ENCODE measurements at places on chromosomes 6 and 20.
A peak's percentile ranks its signal among the peaks of the same experiment; 100 is the strongest.

GRCh38 chr6:119609865-119610264 is 260.3 kb upstream of the MAN1A1 start:
- no peak for DNase-seq

GRCh38 chr20:59412875-59413284 is 112.5 kb downstream of the EDN3 start:
- DNase-seq = no peak

DNA sequence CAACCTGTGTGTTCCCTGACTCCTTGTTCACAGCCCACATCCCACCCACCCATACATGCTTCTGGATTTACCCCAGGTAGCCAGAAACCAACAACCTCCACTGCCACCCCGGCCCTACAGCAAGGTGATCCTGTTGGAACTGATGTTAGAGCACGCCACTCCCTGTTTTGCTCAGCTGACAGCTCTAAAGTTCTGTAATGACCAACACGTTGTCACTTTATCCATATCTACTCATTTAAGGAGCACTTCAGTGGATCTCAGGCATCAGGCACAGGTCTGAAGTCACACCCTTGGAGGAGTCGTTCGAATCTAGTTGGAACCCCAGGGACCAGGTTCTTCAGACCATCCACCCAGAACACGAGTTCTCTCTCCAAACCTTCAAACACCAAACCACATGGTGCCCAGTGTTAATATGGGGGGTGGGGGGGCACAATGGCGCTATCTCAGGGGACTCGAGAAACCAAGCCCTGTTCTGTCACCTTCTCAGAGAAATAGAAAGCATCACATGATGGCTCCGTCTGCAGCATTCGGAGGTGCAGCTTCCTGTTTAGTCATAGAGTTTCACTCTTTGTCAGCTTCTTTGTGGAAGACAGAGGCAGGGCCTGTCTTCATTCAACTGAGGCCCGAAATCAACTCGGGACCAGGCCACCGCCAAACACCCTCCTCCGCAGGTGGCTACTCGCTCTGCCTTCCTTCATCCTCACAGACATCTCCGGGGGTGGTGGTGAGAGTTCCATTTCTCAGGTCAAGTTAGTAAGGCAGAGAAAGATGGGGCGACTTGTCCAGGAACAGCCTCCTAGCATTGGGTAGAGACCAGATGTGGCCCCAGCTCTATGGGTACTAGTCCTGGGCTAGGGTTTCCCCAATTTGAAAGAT is 142.2 kb downstream of the NFATC2 start:
- no peak for DNase-seq

- DNase-seq = no peak
Observed at GRCh38 chr6:9467741-9468140, 947.1 kb downstream of the TFAP2A start.

DNA sequence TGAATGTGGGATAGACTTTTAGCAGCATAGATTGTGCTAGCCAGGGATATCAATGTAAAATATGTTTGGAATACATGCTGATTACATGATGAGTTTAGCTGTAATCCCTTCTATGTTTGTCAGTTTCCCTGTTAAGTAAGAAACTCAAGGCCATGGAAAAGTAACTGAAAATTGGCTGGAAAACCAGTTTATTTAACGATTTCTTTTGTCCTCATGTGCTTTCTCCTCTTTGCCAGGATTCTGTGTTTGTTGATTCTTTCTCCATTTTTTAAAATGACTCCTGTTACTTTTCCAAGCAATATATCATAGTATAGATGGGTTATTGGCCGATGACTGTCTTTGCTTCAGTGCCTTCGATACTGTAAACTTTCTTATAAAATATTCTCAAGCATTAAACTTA is 87.5 kb downstream of the SAMD5 start:
- no peak for DNase-seq

DNA sequence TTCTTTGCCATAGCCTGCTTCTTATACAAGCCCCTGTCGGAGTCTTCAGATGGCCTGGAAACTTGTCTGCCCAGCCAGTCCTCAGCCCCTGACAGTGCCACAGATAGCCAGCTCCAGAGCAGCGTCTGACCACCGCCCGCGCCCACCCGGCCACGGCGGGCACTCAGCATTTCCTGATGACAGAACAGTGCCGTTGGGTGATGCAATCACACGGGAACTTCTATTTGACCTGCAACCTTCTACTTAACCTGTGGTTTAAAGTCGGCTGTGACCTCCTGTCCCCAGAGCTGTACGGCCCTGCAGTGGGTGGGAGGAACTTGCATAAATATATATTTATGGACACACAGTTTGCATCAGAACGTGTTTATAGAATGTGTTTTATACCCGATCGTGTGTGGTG is 29.5 kb downstream of the SLCO4A1 start:
- DNase-seq = no peak

DNA sequence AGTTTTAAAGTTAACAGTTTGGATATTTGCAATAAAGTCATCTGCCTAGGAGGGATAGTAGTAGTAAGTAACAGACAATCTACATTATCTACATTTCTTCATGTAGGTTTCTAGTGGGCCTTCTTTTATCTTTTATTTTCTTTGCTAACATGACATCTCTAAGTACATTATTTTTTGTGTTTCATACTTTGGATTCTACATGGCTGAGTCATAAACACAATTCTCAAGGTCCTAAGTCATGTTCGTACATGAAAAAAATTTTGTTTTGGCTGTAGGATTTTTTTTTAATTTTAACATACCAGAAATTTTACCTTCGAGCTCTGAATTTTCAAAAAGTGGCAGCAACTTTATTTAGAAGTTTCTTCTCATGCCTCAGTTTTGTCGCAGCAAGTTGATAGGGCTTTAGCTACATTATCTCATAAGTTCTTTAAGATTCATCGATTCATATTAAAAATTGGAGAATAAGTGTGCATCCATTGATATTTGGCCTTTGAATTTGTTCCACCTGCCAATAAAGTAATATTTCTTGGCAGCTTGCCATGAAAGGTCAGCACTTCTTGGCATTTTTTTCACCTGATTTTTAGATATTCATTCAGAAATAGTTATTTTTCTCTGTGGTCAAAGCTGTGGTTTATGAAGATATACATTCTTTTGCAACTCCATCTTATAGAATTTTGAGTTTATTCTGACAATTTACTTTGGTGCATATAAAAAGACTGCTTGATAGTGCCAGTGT is 146.2 kb downstream of the GRIK2 start:
- DNase-seq = no peak

DNA sequence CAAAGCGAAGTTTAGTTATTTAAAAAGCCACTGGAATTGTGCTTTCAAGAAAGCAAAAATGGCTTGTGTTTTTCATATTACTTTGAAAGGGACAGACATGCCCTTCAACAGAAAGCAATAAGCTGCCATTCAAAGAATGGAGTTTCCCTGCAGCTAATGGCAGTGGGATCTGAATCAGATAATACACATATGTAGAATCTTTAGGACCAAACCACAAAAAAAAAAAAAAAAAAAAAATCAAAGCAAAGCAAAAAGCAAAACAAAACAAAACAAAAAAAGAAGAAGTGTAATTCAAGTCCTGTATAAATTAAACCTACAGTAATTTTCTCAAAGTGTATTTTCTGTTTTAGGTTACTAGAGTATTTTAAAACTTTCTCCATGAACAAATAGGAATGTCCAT is 63.6 kb upstream of the ZNF217 start:
- no peak for DNase-seq

DNA sequence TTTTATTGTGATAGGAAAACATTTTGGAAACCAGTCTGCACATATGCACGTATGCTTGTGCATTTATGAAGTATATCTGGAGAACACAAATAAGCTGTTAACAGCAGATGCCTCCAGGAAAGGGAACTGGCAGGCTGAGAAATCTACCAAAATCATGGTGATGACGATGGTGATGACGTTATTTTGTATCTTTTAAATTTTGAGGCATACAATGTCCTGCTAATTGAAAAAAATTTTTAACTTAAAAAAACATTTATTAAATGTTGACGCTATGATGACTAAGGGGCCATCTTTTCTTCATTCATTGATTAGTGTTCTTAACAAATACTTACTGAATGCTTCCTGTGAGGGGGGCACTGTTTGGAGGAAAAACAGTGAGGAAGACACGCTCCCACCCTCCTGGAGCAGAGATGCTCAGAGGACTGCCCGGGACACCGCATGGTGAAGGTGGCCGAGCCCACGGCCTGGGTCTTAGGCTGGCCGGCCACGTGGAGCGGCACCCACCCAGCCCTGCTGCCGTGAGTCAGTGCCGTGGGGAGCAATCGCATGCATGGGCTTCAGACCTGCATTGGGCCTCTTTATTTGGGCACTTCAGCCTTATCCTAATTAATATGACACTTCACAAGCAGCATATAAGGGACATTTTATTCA is 15.9 kb upstream of the ENTPD6 start:
- DNase-seq = no peak

DNA sequence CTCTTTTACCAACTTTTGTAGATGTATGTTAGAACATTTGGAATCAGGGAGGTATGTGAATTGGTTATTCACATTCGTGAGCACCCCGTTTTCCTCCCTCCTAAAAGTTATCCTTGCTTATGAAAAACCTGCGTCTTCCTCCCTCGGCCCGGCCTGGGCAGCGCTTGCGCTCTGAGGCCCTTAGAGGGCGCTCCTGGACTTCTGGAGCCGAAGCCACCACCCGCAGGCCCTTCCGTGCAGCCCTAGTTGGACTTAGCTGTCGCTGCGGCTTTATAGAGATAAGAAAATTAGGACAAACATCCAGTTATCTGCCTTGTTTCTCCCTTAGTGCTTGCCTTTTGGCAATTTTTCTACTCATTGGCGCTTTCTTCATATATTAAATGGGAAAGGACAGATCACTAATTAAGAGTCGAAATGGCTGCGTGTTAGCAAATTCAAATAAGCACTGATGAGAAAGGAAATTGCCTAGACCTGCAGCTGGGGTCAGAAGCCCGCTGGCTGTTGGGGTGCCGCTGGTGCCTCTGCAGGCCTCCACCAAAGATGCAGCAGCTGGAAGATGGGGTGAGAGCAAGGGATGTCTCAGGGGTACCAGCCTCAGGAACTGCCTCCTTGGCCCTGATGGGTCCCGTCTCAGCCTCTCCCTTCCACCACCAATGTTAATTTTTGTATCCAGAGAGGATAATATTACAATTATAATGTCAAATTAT is 5.2 kb downstream of the FNDC1 start:
- peak; percentile 23 for DNase-seq

DNA sequence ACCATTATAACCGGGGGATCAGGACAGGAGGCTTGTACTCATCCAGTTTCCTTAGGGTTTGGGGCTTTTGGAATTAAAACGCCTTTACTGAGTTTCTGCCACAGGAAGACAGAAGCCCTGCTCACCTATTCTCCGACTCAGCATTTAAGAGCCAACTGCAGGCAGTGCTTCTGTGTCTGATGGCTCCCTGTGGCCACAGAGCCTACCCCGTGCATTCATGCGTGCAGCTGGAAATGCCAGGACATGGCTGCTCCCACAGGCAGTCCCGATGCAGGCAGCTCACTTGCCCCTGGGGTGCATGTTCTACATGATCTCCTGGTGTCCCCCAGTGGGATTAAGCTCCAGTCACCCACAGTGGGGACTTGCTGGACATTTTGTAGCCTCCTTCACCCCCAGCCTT is 22.2 kb downstream of the ZNF831 start:
- DNase-seq = no peak

GRCh38 chr20:1712634-1713624 is 55.4 kb upstream of the SIRPG start:
- DNase-seq = no peak

DNA sequence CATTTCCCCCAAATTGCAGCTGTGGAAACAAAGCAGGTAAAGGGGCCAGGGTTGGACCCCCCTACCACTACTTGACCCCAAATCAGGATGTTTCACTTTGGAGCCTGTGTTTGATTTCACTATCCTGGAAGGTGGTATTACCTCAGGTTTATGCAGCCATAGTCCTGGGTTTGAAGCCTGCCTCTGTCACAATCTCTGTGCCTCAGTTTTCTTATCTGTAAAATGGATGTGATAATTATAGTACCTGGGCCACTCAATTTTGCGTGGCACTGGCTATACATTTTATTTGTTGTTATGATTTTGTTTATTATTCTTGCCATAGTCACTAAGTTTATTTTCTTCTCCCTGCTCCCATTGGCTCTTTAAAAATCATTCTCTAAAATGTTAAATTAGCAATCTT is 26.7 kb downstream of the JARID2 start:
- DNase-seq = no peak

DNA sequence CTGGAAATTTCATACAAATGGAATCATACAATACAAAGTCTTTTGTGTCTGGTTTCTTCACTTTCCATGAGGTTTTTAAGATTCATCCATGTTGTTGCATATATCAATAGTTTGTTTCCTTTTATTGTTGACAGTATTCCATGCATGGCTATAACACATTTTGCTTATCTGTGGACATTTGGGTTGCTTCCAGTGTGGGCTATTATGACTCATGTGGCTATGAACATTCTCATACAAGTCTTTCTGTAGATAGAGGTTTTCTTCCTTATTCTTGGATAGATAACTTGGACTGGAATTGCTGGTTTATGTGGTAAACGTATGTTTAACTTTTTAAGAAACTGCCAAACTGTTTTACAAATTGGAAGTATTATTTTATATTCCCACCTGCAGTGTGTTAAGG is 30.0 kb upstream of the KIF6 start:
- DNase-seq = no peak

GRCh38 chr6:16301511-16301910 is 63.1 kb downstream of the GMPR start:
- DNase-seq = no peak

DNA sequence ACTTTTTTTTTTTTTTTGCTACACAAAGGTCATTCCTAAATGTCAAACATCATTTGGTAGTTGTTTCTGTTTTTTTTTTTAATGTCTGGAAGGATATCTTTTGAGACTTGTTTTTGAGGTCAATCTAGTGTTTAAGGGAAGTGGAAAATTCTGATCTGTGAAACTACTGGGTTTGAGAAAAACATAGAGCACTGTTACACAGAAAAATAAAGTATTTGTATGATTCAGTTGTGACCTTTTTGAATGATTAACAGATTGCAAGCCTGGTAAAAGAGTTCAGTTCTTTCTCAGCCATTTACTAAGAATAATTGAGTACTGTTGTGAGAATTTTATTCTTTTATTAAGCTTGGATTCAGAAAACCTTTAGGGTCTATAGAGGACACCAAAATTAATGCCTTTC is 276.7 kb downstream of the ADGRB3 start:
- no peak for DNase-seq

DNA sequence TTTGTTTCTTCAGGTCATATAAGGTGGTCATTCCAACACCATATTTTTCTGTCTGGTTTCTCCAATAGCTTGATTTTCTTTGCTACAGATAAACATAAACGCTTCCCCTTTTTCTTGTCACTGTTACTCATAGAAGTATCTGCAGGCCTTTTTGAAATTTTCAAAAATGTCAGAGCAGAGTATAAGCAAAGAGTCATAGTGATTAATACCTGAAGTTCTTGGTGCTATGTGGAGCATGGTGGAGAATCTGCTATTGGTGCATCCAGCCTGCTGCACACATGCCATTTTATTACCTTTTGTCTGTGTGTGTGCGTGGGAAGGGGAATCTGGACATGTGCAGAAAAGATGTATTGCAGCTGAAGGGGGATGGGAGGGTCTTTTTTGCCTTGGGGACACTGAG is 19.7 kb downstream of the STX11 start:
- no peak for DNase-seq

Data from hippocampal formation (tissue), 2 donors.